ENCODE measurements at places on chromosomes 11 and 22.
A peak's percentile ranks its signal among the peaks of the same experiment; 100 is the strongest.

GRCh38 chr11:87298155-87298554, 260.4 kb downstream of the TMEM135 start:
- peak; percentile 33 for DNase-seq

DNA sequence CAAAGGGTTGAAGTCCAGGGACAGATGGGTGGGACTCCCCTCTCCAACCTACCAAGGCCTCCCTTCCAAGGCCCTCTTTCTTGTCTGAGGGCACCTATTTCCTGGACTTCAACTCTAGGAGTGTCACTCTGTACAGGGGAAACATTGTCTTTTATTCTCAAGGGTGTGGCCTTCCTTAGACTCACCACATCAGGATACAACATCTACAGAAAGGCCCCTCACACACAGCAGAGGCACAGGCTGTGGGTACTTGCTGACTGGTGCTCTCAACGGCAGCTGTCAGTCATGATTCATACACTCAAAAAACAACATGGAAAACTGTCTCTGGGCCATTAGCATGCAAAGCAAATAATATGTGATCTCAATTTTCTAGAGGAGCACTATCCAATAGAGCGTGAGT, 78.0 kb downstream of the RCN1 start:
- DNase-seq = no peak

DNA sequence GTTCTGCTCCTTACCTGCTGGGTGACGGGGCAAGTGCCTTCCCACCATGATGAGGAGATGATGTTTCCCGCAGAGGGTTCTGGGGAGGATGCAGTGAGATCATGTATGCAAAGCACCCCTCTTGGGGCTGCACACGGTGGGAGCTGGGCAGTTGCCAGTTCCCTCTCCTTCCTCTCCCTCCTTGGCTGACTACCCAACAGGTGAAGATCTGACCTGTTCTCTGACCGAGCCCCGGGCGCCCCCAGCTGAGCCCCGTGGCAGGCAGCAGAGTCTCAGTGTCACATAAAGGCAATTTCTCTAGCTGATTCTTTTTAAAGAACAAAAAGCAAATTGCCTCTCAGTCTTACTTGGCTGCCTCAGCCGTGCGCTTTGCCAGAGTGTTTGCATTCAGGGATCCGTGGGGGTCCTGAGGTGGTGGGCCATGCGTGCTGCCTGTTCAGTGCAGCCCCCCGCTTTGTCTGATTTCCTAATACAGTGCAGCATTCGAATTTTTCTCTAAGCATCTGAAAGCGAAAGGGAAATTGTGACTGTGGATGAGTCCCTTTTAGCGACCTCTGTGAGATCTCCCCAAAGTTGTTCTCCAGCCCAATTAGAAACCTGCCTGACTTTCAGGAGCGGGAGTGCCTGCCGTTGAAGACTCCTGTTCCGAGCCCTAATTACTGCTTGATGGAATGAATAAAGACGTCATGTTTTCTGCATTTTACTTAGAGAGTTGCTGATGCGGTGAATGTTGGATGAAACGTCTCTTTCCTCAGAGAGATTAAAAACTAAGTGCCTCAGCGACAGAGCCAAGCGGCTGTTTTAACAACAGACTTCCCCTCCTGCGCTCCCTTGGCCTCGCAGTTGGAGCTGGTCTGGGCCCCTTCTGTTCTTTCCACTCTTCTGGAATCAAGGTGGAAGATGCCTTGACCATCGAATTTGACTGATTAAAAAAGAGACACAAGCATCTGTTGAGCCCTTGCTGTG, 86.0 kb downstream of the GRIK4 start:
- no peak for DNase-seq

DNA sequence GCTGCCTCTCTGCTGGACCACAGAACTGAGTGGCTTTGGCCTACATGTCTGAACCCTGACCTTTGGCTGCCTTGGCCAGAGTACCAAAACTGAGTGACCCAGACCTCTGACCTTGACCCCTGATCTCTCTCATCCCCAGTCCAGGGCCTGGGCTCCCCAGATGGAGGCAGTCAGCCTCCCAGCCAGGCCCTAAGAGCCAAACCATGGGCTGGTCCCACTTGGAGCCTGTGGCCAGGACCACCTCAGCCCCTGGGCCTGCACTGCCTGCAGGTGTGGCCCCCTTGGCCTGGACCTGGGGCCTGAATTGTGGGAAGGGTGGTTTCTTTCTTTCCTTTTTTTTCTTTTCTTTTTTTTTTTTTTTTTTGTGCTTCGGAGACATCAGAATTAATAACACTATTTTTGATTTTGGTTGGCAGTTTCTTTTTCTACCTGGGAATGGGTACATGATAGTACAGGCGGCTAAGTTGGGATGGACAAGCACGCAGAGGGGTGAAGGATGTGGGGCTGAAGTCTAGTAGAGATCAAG, 806 bp upstream of the SIPA1 start:
- no peak for DNase-seq

- DNase-seq = no peak
Measured at GRCh38 chr11:121123496-121124069, 22.5 kb downstream of the TECTA start.

DNA sequence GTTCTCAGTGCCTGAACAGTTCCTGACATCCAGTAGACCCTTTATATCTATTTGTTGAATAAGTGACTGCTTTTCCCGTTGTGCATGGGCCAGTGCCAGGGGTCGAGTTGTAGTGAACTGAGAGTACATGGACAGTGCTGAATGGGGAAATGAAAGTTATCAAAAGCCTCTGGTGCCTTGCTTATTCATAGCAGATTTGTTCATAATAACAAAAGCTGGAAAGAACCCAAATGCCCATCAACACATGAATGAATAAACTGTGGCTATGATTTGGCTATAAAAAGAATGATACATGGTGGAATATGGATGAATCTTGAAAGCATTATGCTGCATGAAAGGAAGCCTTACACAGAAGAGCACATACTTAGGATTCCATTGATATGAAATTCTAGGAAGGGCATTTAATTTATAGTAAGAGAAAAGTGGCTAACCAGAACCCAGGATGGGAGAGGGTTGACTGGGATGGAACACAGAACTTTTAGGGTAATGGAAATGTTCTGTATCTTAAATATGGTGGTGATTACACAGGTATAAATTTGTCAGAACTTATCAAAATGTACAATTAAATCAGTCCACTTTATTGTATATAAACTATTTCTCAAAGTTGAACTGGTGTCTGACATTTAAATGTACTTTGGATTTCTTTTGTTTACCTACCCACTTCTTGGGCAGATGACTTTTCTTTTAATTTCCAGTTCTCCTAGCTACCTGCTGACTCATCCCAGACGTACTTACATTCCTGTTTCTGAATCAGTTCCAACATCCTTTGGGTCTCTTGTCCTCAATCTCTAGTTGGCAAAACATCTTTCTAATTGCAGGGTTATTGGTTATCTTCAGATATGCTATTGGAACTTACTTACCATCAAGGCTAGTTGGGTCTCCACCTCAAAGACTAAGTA, 42.8 kb downstream of the PACS1 start:
- no peak for DNase-seq
